Fibroblast of lung (primary cell): ENCODE measurements at places on chromosomes 1 and 21. TPM values are rescaled to one million over a fixed set of nuclear protein-coding genes. Genes with fewer than 3 reads are reported as not detected.
A peak's percentile ranks its signal among the peaks of the same experiment; 100 is the strongest.

PM20D1 gene
- not detected in 2 replicates for total RNA-seq

GRCh38 chr1:35111106-35111505 is 31.9 kb downstream of the ZMYM1 start:
- H3K4me3 ChIP-seq = no peak overlapping the region
- no peak overlapping the region for H3K27ac ChIP-seq
- peak; percentile 87 for DNase-seq

TBX15 gene
- total RNA-seq = 0.26 and 0.99 TPM in 2 replicates

ST6GALNAC5 gene
- total RNA-seq = 0.83 and 1.3 TPM in 2 replicates

DNA sequence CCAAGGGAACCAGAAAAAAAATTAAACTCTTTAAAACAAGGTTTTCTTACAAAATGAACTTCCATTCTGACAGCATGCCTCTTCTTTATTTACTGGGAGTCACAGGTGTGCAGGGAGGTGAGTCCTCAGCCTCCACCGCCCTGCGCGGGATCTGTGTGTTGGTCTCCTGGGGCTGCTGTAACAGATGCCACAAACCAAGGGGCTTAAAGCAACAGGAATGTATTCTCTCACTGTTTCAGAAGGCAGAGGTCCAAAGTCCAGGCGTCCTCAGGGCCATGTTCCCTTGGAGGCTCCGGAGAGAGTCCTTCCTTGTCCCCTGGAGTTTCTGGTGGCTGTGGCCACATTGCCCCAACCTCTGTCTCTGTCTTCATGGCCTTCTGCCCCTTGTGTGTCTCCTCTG is 123.6 kb upstream of the C1orf174 start:
- H3K27me3 ChIP-seq = no peaks in the 10 kb centered on the region
- no peaks in the 10 kb centered on the region for H3K36me3 ChIP-seq
- H3K4me1 ChIP-seq = no peaks in the 10 kb centered on the region
- H3K4me3 ChIP-seq = no peak overlapping the region

DNA sequence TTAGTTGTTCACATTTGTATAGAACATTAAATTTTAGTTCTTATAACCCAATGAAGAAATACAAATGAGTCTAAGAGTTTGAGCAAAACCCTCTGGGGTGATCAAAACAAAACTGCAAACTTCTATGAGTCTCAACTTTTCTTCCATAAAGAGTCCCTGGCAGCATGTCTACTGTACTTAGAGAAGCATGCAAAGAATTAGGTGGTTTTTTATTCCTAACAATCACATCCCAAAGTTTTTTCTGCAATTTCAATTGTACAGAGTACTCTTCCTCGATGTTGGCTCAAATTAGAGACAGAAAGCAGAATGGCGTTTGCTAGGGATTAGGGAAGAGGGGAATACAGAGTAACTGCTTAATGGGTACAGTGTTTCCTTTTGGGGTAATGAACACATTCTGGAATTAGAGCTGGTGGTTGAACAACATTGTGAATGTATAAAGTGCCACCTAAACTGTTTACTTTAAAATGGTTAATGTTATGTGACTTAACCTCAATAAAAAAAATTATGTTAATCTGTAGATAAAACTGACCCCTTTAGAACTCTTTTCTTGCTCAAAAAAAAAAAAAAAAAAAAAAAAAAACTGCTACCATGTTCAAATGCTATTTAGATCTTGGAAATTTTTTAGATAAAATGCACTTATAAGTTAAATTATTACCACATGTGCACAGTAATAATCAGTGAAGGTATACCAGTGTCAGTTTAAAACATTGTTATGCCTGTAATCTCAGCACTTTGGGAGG is 4.8 kb downstream of the RC3H1 start:
- no peaks in the 10 kb centered on the region for H3K36me3 ChIP-seq
- DNase-seq = no peak
- H3K4me3 ChIP-seq = no peak overlapping the region
- H3K27ac ChIP-seq = no peak overlapping the region
- H3K4me1 ChIP-seq = peaks cover 2% of the 10 kb centered on the region

DNA sequence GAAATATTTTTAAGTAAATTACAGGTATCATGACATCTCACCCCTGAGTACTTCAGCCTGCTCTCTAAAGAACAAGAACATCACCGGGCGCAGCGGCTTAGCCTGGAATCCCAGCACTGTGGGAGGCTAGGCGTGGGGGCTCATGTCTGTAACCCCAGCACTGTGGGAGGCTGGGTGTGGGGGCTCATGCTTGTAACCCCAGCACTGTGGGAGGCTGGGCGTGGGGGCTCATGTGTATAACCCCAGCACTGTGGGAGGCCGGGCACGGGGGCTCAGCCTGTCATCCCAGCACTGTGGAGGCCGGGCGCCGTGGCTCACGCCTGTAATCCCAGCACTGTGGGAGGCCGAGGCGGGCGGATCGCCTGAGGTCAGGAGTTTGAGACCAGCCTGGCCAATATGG is 7.7 kb upstream of the CDK11B start:
- peaks cover 17% of the 10 kb centered on the region for H3K36me3 ChIP-seq
- no peaks in the 10 kb centered on the region for H3K27me3 ChIP-seq
- no peak overlapping the region for H3K27ac ChIP-seq
- H3K4me1 ChIP-seq = peaks cover 8% of the 10 kb centered on the region
- no peak overlapping the region for H3K4me3 ChIP-seq

- no peaks in the 10 kb centered on the region for H3K4me1 ChIP-seq
- H3K36me3 ChIP-seq = no peaks in the 10 kb centered on the region
- H3K4me3 ChIP-seq = peak overlapping the region; percentile 41
- peak; percentile 54 for DNase-seq
- H3K27me3 ChIP-seq = peaks cover 11% of the 10 kb centered on the region
Measured at GRCh38 chr1:232628335-232629249, 1.3 kb downstream of the SIPA1L2 start.

DNA sequence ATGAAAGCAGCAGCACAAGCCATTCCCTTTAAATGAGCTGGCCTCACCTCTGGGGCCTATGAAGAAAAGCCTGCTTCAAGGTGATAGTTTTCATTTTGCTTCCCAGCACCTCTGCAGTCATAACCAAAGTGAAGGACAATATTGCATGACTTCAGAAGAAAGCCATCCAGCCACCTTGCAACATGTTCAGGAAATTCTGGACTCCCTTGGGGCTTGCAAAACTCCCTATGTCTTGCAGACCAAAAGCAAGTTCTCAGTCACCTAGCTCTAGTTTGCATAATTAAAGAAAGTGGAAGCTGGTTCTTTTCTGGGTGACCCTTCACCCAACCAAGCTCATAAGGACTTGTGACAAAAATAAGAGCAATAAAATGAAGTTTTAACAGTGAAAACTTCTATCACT is 87.6 kb downstream of the GFI1 start:
- no peaks in the 10 kb centered on the region for H3K4me1 ChIP-seq
- no peak for DNase-seq
- no peak overlapping the region for H3K4me3 ChIP-seq
- H3K27ac ChIP-seq = no peak overlapping the region

DNA sequence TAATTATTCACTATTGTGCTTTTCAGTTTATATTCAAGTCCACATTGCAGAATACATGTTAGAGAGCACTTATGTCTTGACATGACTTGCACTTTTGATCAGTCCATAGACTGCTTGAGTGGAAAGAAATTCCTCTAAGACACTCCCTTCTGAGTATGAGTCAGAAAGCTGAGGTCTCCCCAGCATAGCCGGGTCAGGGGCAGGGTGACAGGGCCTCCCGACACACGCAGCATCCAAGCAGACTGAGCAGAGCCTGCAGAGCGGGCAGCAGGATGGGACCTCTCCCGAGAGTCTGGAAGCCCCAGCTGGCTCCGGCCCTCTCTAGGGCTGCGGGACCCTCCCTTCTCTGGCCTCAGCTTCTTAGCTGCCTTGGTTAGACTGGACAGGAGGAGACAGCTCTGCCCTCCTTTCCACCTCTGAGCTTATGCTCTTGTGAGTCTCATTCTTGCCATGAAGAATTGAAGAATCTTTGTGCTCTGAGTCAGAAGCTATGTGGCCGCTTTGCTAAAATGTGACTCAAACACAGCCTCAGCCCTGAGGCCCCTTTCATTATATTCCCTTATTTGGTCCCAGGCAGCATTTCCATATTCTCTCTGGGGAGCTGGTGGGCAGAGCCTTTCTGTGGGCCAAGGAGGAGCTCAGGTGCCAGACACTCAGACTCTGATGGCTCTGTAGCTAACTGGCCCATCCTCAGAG is 11.2 kb upstream of the CAPN2 start:
- DNase-seq = peak; percentile 98
- H3K27ac ChIP-seq = peak overlapping the region; percentile 98
- peaks cover 39% of the 10 kb centered on the region for H3K4me1 ChIP-seq
- no peaks in the 10 kb centered on the region for H3K27me3 ChIP-seq
